Stimulated activated CD4-positive, alpha-beta T cell treated with anti-CD3 and anti-CD28 coated beads, TNF-alpha, amount 100 ng/mL, for 1 hour (primary cell): ENCODE measurements at places on chromosomes 1 and 21.

DNA sequence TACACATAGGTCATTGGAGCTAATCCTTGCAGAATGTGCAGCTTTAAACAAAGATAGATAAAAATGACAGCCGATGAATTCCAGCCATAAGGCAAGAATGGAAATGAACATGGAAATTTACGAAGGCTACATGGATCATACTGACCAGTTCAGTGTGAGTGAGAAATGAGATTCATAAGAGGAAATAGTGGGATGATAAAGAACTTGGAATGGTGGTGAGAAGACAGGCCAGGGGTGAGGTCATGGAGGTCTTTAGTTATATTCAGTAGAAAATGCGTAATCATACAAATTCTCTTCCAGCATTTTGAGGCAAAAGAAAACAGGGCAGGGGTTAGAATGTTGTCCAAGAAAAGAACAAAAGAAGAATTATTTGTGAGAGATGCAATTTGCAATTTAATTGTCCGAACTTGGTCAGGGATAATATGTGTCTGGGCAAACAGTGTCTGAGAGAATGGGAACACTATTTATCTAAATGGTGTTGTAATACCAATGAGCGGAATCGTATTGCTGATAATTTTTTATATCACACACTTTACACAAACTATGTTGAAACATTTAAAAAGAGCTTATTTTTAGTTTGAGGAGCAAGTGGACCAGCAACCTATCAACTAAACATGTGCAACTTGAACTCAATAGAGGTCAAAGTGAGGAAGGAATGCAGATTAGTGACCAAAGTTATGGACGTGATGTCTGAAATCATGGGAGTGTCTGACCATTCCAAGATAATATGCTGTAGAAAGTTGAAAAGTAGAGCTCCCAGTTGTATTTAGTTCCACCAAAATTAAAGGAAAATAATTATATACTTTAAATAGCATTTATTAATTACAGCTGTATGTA lies 739.0 kb upstream of the NCAM2 start:
- no peak for DNase-seq

DNA sequence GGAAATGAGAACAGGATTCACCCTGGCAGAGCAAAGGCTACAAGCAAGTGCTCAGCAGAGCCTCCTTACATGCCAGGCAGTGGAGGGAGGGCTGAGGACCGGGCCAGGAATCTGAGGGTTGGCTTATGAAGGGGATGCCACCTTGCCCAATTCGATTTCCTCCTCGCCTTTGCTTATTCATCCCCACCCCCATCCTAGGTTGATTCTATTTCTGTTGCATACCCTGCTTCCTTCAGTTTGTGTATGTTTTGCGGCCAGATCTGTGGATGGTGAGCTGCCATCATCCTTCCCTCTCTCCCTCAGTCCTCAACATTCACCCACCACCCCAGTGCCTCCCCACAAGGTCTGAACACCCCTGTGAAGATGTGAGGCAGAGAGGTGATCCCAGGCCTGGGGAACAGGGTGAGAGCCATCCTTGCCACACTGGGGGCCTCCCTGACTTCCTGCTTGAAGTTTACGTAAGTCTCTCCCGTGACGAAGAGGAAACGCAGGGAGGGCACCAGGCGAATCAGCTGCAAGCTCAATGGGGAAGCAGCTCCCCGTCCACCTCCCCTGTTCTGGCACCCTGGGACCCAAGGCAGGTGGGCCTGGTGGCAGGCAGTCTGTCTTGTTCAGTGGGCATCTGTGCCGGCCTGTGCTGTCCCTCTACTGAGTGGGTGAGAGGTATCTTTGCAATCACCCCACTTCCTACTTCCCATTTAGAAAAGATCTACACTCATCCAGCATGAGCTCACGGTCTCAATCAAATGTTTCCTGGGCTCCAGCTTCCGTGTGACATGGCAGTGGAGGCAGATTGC lies 50.6 kb upstream of the CNTN2 start:
- no peak for DNase-seq

GRCh38 chr1:10450156-10450814 lies 454 bp downstream of the CORT start:
- DNase-seq = no peak

DNA sequence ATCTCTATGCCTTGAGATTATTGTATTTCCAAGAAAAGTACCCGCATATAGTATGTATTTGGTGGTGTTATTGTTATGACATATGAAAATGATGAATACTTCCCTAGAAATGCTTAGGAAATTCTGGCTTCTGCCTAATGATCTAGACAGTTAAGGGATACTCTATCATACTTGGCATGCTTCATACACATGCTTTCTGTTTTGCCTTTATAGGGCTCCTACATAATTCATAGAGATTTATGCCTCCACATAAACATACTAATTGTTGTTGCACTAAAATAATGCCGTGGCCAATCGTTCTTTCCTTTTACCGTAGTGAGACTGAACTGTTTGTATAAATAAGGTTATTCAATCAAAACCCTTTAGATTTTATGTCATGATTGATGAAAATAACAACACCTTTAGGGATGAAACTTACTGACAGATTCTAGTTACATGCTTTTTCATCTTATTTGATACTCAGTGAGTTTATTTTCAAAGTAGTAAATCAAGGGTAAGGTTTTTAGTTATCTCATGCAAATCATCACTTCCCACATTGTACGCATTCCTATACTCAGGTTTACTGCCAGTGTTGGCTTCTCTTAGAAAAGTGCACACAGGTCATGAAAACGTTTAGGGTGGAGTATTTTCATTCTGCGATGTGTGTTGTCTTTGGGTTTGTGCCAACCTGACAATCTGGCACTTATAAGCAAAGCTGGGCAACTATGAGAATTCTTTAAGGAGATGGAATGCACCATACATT lies 40.5 kb upstream of the SCYL3 start:
- DNase-seq = no peak

DNA sequence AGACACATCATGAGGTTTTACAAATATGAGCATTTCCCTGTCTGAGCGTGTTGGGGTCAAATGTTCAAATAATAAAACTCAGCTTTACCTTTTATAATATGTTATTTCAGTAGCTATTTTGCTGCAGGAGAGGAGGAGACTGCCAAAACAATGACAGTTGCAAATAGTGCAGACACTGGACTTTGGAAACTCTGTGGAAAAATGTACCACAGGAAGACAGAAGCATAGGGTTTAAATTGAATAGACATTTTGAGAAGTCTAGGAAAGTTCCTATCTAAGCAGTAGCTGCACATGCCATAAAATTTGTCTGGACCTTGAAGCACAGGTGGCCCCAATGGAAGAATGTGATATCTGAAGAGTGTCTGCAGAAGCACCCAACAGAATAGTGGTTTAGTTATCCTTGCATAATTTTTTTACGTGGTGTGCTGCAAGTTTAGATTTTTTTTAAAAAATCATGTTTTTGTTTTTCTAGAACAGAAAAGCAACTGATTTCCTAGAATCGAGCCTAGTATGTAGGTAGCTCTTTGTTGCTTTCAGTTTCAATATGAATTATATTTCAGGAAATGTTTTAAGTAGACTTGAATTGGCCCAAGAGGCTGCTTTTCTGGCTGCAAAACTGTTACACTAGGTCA lies 14.0 kb upstream of the GBP5 start:
- DNase-seq = no peak

- DNase-seq = no peak
These were observed 100.0 kb upstream of the EDEM3 start for GRCh38 chr1:184854496-184855140.

GRCh38 chr1:12617901-12618660 lies at the start of gene DHRS3:
TSS of gene DHRS3 (minus strand) at chr1:12618210. CDS start at chr1:12617348, 862 bp downstream.
- no peak for DNase-seq

DNA sequence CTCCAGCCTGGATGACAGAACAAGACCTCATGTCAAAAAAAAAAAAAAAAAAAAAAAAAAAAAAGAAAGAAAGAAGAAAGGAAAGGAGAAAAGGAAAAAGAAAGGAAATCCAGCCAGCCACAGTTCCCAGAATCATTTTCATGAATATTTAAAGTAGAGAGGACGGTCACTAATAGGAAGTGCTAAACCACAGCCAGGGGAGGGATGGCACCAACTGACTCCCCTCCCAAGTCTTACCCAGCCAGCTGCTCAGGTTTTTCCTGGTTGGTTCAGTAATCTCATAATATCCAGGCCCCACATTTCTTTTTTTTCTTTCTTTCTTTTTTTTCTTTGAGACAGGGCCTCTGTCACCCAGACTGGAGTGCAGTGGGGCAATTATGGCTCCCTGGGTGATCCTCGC lies 63.9 kb upstream of the AK4 start:
- no peak for DNase-seq

- DNase-seq = no peak
These were observed 84.6 kb downstream of the LAMC2 start for GRCh38 chr1:183270541-183271141.

GRCh38 chr1:208503787-208504186 lies 259.6 kb upstream of the PLXNA2 start:
- DNase-seq = no peak

- no peak for DNase-seq
These were observed 15.7 kb downstream of the PEX14 start for GRCh38 chr1:10490286-10490970.

DNA sequence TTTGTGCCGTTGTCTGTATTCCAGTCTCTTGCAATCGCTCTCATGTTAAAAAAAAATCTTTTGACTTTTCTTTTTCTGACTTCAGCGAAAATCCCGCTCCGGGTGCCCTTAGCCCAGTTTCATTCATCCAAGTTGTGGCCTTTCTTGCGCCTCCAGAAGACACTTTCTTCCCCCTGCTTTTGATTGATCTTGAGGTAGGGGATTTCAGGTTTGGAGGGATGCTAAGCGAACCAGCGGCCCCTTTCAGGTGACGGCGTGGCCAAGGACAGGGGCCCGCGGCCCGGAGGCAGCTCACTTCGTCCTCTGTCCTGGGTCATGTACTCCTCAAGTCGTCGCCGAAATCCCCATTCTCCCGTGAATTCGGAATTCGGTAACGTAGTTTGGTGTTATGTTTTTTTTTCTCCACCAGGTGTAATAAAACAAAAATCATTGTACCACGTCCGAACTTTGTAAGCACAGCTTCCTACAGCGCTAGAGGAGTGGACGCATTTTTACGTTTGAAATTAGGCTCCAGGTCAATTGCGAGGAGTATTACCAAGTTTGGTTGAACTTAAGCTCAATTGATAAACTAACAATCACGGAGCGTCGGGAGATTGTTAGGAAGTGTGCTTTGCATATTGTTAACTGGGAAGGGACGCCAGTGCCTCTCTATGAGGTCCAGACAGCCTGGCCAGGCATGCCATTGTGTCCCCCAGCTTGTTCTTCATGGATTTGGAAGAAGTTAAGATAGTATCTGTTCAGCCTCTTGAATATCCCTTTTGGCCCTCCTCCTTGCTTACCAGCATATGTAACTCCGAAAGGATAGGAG lies 1.1 kb downstream of the MRPS6 start:
- DNase-seq = no peak
